NCI-H748 treated with DMSO at 0.1 percent for 48 hours (cell line): ENCODE measurements at places on chromosomes 11 and 22.

GRCh38 chr22:42262964-42263363 is 7.5 kb downstream of the TCF20 start:
- DNase-seq = no peak

DNA sequence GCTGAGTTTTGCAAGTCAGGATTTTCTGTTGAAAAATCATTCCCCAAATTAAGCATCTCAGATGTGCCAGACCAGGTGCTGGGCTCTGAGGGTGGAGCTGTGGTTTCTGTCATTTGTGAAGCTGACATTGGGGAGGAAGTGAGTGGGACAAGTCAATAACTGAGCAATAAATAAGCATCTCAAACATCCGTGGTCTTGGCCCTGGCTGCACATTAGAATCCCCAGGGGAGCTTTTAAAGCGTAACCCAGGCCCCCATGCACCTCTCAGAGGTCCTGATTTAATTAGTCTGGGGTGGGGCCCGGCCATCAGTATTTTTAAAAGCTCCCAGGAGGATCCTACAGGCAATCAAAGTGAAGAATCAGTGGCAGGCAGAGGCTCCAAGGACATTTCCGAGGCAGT is 420.0 kb downstream of the MN1 start:
- DNase-seq = peak; percentile 7

DNA sequence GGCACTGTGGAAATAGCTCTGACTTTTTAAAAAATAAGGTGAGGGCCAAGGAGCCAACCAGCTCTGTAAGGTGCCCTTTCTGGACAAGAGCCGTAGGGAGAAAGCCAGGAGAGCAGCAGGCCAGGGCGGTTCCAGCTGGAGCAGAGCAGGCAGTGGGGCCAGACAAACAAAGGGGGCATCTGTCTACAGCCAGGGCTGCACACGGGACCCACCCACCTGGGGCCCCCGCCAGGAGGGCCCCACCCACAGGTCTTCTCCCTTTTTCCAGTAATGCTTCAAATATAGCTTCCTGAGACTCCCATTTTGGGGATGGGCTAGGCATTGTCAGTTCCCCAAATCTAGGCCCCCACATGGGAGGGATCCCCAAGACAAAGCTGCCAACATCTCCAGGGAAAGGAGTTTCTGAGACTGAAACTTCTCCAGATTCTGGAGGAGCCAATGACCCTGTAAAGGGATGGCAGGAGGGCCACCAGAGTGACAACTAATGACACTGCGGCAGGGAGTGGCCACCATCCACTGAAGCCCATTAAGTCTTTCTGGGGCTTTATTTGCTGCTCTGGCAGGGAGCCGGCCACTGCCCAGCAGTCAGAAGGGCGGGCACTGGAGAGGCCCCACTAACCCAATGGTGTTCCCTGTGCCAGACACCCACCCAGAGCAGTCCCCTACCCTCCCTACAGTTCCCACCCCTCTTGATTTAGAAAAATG is 1.9 kb downstream of the ZFTA start:
- DNase-seq = no peak

GRCh38 chr11:62919898-62920640 is 1.1 kb downstream of the CHRM1 start:
- no peak for DNase-seq

DNA sequence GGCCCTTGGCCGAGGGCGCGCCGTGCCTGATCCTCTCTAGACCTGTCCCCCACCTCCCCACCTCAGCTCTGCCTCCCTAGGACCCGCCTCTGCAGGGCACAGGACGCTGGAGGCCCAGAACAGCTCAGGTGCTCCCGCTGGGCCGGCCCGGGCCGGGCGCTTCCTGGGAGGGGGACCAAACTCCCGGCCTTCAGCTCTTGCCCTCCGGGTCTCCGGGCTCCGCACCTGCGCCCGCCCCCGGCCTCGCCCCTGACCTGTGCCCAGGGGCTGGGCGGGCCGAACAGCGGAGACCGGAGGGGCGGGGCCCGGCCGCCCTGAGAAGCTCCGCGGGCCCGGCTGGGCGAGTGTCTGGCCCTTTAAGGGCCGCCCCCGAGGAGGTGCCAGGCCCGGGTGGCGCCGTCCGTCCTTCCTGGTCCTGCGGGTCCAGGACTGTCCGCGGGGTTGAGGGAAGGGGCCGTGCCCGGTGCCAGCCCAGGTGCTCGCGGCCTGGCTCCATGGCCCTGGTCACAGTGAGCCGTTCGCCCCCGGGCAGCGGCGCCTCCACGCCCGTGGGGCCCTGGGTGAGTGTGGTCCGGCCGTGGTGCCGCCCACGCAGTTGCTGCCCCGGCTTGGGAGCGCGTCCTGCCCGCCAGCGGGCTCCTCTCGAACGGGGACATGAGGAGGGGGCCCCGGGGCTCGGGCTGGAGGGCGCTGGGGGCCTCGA is at the start of gene SSH3:
Gene SSH3 (plus strand): TSS at position 399 of the 703 bp plus-strand sequence. CDS start 96 bp downstream, at position 495.
- peak; percentile 41 for DNase-seq

GRCh38 chr11:8692417-8692816 is 9.8 kb downstream of the RPL27A start:
- DNase-seq = no peak

GRCh38 chr11:45157247-45158209 is 11.1 kb downstream of the PRDM11 start:
- no peak for DNase-seq

DNA sequence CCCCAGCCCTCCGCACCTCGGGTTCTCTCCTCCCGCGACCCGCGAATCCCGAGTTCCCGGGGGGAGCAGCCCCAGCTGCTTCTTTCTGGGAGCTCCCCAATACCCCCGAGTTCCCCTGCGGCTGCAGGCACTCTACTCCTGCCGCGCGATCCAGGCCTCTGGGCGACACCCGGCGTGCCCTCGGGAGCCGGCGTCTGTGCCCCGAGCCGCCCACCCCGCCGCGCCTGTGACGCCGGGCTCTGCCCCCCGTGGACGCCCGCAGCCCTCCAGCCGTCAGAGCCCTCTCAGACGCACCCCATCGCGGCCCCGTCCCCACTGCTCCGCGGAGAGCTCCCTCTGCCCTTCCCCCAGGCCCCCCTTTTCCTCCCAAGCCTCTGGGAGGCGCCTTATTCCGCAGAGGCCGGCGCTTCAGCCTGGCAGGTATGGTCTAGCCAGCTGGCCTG is 422 bp downstream of the GLB1L2 start:
- no peak for DNase-seq

DNA sequence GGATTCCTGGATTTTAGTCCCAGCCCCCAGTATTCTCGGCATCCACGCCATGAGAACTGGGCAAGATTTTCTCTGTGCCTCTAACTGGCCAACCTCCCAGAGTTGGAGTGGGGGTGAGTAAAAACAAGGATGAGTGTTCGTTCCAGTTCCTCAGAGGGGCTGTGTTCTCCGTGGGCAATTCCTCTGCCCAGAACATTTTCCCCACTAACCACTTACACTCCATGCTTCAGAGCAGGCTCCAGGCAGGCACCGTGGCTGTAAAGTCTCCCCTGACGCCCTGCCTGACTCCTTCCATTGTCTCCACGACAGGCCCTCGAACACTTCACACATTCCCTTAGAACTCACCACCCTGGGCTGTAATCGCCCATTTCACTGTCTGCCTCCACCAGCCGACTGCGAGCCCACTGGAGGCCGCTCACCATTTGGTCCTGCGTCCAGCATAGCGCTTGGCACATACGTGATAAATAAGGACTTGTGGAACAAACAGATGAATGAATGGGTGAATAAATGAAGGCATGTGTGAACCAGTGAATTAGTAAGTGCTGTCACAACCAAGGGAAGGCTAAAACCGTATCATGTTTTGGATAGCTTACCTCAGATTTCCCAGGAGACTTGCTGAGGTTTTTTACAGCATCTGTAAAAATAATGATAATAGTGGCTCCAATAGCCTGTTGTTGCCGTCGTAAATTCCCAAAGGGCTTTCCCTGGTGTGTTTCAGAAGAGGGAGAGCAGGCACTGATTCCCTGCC is 6.1 kb downstream of the APLNR start:
- DNase-seq = no peak

DNA sequence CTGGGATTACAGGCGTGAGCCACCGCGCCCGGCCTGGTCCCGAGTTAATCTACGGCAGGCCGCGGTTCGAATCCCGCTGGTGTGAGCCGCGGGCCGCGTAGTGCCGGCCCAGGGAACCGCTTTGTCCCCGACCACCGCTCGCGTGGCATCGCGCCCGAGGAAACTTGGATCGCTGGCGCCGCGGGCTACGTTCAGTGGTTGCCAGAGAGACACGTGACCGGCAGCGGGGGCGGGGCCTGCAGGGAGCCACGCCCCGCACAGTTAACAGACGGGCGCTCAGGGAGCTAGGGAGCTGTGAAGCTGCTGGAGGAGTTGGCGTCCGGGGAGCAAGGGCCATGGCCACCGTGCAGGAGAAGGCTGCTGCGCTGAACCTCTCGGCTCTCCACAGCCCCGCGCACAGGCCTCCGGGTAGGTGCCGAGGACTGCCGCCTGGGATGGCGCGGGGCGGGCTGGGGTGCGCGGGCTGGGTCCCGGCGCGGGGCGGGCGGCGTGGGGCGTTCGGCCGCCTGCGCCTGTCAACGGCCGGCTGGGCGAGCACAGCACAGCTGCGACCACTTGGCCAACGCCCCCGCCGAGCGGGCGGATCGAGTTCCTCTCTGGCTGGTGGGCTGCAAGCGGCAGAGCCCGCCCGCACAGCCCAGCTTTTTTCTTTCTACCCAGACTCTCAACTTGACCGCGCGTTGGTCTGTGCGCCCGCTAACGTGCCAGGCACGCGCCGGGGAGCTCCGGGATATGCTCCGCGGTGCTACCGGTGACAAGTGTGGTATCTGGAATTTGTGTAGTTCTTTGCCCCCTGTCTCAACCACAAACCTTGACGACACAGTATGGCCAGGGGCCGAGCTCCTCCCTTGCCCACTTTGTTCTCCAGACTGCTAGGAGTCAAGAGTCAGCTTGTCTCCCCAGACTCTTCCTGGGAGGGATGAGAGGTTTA is at the start of gene DEPDC7:
Gene DEPDC7 (plus strand): TSS at position 258 of the 931 bp plus-strand sequence. CDS start 78 bp downstream, at position 336.
- peak; percentile 80 for DNase-seq

GRCh38 chr11:10407749-10408685 is 47.0 kb upstream of the AMPD3 start:
- no peak for DNase-seq

- no peak for DNase-seq
Measured at GRCh38 chr22:49735411-49735900, 92.2 kb downstream of the BRD1 start.

GRCh38 chr22:36144886-36145541 is 15.5 kb downstream of the APOL3 start:
- DNase-seq = peak; percentile 6

- peak; percentile 59 for DNase-seq
Measured at GRCh38 chr11:129117595-129118350, 74.4 kb downstream of the ARHGAP32 start.

DNA sequence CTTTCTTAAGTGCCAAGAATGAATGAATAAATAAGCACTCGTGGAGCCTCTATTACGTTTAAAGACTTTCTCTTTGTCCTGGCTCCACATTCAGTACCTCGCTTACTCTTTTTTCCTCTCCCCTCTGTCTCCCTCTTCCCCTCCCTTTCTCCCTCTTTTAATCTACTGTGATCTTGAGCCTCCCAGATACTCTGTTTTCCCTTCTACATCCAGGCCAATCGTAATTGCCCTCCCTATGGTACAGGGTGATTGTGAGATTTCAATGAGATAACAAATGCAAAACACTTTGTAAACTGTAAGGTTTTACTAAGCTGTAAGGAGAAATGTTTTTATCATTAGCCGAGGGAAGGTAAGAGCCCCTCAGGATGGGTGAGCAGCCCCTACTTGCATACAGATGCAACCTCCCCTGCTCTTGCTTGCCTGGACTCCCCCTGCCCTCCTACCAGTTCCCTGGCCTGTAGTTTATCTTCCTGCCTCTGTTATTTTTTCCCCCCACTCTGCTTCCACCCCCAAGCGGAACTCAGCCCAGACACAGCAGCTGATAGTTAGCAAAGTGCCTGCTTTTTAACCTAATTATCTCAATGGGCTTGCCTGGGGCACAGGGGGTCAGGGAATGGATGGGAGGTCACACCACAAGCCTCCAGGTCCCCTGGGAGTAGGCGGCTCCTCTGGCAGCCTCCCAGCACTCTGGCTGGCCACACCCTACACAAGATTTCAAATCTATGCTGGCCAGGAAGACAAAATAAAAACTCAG is 76.9 kb upstream of the CADM1 start:
- peak; percentile 62 for DNase-seq

DNA sequence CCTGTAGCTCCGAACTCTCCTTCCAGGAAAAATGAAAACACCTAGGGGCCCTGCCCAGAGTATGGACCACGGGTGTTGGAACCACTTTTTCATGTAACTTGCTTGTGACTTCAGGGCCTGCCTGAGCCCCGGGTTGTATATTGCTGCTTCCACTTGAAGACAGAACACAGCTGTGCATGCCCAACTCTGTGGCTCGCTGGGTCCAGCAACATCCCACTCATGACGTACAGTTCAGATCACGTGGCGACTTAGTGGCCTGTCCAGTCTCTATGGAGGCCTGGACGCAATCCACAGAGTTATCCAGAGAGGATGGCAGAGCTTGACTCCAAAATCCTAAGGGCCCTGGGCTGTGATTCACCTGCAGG is 6.8 kb downstream of the C11orf21 start:
- no peak for DNase-seq

- no peak for DNase-seq
Measured at GRCh38 chr22:31089160-31090100, 8.3 kb downstream of the SMTN start.

DNA sequence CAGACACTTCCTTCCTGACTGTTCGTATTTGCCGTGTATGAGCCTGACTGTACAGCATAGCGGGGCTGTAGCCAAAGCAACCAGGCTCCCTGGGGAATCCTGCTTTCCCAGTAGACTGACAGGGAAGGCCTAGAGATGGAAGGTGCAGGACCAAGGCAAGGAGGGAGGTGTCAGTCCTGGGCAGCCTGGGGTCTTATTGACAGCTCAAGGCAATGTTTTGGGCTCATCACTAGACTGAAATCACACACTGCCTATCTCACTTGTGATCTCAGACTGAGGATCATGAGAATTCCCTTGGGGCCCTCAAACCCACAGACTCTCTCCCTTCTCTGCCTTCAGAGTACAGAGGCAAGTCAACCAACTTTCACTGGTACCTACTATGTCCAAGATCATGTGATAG is 346.8 kb upstream of the NARS2 start:
- no peak for DNase-seq

DNA sequence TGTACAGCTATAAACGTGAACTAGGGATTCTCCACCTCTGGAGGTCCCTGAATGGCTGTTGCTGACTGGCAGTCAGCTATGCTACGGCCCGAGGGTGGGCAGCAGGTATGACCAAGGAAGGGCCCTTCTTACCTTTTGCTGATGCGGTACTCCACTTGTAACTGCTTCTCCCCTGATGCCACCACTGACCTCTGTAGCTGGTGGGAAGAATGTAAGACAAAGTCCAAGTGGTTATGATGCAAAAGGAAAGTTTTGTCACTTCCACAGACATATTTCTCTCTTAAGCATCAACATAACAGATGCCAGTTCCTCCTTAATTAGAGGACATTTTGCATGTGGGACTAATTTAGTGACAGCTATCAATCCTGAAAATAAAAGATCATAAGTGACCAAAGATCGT is 32.2 kb downstream of the P4HA3 start:
- DNase-seq = no peak

DNA sequence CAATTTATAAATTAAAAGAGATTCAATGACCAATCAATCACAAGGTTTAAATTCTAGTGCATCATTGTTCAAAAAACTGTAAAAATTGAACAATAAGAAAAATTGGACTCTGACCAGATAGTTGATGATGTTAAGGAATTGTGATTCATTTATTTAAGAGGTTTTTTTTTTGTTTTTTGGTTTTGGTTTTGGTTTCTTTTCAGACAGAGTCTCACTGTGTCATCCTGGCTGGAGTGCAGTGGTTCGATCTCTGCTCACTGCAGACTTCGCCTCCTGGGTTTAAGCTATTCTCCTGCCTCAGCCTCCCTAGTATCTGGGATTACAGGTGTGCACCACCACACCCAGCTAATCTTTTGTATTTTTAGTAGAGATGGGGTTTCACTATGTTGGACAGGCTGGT is 17.1 kb upstream of the EIF3M start:
- no peak for DNase-seq

- DNase-seq = no peak
Measured at GRCh38 chr11:43706631-43707030, 26.1 kb downstream of the HSD17B12 start.
